ENCODE measurements at places on chromosomes 2 and 18.

DNA sequence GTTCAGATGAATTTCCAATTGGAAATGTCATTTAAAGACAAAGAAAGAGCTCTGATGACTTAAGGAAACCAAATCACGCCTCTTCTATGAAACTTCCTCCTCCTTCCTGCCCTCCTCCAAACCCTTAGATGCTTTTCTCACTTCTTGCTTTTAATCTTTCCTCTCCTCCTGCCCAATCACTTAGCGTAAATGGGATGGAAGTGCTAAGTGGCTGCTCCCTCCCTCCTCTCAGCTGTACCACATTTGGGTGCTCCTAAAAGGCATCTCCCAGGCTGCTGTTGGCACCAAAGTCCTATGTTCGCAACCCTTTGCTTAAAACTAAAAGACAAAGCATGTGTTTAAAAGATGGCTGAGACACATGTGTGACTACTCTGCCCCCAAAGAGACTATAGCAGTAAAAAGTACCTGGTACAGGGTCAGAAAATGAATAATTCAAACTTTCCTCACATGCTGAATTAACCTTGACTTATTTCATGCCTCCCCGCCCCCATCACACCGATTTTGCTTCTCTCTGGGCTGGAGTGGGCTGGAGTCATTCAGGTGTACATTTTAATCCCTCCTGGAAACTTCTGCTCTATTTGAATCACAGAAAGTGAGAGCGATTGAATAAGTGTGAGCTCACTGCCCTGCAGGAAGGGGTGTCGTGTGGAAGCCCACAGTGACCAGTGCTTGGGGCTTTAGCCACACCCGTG lies 59.2 kb upstream of the KLF7 start:
- DNase-seq = no peak

GRCh38 chr2:160430001-160430344 lies 63.6 kb downstream of the RBMS1 start:
- no peak for DNase-seq

- DNase-seq = no peak
Observed at GRCh38 chr2:98822301-98823164, 91.6 kb upstream of the MGAT4A start.

DNA sequence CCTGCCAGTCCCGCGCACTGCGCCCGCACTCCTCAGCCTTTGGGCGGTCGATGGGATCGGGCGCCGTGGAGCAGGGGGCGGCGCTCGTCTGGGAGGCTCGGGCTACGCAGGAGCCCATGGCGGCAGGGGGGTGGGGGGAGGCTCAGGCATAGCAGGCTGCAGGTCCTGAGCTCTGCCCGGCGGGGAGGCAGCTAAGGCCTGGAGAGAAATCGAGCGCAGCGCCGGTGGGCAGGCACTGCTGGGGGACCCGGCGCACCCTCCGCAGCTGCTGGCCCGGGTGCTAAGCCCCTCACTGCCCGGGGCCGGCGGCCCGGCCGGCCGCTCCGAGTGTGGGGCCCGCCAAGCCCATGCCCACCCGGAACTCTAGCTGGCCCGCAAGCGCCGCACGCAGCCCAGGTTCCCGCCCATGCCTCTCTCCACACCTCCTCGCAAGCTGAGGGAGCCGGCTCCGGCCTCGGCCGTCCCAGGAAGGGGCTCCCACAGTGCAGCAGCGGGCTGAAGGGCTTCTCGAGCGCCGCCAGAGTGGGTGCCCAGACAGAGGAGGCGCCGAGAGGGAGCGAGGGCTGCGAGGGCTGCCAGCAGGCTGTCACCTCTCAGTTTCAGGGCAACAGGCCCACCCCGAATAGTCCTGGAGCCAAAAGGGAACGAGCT lies 74.1 kb downstream of the PSMG2 start:
- DNase-seq = no peak

- DNase-seq = no peak
Observed at GRCh38 chr18:2171840-2172625, 399.3 kb downstream of the METTL4 start.
